ENCODE measurements at places on chromosomes 5 and 9.

DNA sequence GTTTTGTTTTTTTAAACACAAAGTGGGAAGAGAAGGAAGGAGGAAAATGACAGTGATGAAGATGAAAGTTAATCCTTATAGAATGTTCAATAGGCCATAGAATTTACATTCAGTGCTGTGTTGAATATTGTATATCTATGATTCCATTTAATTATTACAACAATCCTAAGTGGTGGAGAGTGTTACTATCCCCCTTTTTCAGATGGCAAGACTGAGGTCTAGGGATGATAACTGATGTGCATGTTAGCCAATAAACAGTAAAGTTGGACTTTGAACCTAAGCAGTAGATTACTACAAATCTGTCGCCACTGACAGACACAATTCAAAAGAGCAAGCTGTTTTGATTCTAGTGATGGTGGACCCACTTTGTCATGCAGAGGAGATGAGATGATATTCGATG, 237.9 kb downstream of the ARHGAP26 start:
- DNase-seq, result no peak

DNA sequence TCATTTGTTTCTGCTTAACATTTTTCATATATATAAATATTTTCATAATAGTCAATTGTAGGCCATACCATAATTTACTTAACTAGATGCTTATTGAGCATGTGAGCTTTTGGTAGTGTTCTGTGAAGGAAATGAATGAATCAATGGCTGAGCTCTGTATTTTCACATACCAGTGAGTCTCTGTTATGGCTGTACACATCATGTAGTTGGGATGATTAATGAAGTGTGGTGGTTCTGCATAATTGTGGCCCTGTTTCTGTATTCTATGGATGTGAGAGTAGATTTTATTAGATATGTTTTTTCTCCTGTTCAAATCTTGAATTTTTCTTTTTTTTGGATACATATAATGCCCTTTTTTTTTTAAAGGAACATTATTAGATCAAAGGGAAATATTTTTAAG, 56.2 kb downstream of the CTNNA1 start:
- DNase-seq, result no peak

DNA sequence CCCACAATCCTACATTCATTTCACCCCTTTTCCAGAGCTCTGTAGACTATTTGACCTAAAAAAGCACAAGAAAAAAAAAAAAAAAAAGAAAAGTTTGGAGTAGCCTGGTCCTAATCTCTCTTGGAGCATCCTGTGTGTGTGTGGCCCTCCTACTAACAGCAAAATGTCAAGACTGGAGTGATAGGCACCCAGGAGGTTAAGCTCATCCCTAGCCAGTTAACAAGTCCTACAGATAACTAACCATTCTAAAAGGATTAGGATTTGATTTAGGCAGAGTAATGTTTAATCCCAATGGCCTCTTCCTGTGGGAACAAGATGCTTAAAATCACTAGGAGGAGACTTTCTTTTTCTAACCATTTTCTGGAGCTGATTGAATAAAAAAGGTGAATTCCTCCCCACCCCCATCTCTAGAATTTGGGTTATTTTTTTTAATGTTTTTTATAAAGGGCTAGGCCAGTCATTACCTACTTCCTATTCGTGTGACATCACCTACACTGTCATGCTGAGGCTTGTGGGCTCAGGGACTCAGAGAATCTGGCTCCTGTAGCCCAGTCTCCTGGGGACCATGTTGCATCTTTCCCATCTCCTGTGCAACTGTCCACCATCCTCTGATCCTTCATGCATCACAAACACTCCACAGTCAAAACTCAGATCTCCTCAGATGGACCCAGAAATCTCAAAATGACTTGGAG, 43.2 kb upstream of the NR3C1 start:
- DNase-seq, result no peak

DNA sequence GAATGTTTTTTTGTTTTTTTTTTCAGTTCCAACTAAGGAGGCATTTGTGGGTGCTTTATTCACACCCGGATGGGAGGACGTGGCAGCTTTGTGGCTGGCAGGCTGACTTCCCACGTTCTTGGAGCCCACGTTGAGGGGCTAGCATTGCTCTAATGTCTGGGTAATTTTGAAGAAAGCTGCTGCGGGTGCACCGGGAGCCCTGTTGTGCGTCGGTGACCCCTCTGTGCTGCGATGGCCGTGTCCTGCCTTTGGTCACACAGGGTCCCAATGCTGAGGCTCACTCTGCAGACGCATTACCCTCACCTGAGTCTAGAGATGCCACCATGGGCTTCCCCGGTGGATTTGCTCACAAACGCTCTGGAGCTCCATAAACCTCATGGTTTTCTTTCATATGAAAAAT, 34.2 kb downstream of the NDUFS6 start:
- no peak for DNase-seq

Data from fibroblast of skin of left biceps (primary cell).